SHP77 treated with DMSO at 0.1 percent for 48 hours (cell line): ENCODE measurements at places on chromosomes 16 and 17.

DNA sequence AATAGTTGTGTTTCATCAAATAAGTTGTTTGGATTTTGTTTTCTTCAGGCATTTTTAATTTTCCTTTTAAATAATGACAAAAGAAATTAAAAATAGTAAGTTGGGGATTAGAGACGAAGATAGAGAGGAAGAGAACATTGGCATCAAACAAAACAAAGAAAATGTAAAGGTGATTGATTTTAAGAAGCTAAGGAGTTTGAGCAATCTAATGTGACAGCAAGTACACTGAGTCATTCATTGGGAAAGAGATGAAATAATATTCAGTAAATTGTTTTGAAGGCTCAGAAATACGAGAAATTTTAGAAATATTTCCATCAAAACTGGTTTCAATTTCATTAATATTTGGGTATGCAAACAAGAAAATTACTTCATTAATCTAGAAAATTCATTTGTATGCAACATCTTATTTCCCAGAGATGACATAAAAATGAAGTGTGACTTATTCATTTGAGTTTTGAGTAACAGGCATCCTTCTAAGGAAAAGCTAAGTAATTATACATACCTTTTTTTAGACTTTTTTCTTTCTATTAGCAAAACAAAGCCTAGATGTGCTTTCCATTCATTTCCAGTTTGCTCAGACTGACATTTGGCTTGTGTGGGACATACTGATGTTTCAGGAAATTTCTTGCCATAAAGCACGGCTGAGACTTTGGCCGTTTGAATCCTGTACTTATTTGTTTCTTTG lies 66.7 kb downstream of the COX10 start:
- DNase-seq: no peak

GRCh38 chr16:88727871-88728270 lies 21.6 kb downstream of the CTU2 start:
- peak; percentile 81 for DNase-seq

DNA sequence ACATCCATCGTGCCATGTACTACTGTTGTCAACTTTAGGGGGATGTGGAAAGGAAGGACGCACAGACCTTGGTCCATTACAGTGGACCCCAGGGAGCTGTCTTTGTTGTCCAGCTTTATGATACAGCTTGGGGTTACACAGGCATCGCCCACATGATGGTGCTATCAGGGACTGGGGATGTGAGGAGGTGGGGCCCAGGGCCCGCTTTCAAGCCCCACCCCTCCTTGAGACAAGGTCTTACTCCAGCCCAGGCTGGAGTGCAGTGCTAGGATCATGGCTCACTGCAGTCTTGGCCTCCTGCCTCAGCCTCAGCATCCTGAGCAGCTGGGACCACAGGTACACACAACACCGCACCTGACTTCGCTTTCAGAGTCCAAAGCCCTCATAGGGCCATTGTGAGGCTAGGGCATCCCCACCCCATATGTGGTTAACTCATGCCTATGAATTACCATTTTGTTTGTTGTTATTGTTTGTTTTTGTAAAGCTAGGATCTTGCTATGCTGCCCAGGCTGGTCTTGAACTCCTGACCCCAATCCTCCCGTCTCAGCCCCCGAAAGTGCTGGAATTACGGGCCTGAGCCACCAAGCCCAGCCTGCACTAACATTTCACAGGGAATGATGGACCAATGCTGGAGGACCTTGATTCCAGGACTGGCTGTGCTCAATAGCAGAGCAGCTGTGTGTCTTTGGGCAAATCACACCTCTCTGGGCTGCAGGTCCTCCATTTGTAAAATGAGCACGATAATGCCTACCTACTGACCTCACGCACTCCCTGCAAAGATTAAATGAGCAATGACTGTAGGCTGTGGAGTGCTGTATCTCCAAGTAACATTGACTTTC lies 17.2 kb downstream of the ST3GAL2 start:
- no peak for DNase-seq

- DNase-seq: peak; percentile 70
Measured at GRCh38 chr17:70168977-70169708, at the start of gene KCNJ2. Gene KCNJ2, plus strand, starts transcription at chr17:70169532. Its CDS starts 5,508 bp downstream, at chr17:70175040.

DNA sequence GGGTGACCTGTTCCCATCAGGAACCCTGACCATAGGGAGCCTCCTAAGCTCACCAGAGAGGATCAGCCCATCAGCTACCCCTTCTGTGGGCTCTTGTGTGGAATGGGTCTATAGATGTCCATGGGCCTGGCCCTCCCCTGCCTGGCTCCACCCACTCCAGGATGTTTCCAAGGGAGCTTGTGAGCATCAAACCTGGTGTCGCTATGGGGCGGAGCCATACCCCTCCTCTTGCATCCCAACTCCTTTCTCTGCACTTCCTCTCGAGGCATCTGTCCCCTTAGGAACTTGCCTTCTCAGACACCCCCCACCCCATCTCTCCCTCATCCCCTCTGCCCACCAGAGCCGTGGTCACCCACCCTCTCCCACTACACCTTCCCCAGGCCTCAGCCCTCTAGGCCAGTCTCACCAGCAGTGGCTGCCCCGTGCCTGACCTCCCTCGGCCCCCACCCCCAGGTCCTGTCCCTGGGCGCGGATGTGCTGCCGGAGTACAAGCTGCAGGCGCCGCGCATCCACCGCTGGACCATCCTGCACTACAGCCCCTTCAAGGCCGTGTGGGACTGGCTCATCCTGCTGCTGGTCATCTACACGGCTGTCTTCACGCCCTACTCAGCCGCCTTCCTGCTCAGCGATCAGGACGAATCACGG lies 10.4 kb downstream of the KCNH6 start:
- DNase-seq: no peak

DNA sequence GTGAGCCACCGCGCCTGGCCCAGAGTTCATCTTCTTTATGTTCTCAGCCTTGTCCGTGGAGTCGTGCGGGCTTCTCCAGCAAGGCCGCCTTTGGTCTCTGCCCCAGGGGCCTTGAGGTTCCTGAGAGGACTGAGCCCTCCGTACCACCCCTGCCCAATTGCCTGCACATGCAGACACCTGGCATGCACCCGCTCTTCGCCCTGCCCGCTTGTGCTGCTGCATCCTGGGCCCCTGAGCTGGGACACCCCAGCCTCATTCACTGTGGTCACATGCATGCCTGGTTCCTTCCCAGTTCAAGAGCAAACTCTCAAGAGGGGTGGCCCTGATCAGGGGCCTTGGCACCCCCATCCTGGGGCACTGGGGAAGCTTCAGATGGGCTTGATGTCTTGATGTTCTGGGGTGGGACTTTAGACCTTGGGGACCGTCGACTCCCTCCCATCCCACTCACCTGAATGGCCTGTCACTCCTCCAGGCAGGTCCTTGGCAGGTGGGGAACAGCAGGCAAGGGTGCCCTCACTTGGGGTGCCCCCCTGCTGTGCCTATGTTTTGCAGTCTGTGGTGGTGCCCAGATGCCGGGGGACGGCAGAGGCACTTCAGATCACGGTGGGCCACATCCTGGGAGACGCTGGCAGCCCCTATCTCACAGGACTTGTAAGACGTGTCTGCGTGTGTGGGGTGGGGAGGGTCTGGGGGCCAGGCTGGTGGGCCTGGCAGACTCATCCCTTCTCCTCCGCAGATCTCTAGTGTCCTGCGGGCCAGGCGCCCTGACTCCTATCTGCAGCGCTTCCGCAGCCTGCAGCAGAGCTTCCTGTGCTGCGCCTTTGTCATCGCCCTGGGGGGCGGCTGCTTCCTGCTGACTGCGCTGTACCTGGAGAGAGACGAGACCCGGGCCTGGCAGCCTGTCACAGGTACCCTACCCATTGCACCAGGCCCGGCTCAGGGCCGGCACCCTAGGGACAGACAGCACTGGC lies 12.7 kb upstream of the SPNS2 start:
- DNase-seq: no peak

GRCh38 chr17:9140550-9141424 lies 119.5 kb downstream of the NTN1 start:
- DNase-seq: no peak
